Substantia nigra (tissue), 51 donors: ENCODE measurements at places on chromosomes 5 and 9.

DNA sequence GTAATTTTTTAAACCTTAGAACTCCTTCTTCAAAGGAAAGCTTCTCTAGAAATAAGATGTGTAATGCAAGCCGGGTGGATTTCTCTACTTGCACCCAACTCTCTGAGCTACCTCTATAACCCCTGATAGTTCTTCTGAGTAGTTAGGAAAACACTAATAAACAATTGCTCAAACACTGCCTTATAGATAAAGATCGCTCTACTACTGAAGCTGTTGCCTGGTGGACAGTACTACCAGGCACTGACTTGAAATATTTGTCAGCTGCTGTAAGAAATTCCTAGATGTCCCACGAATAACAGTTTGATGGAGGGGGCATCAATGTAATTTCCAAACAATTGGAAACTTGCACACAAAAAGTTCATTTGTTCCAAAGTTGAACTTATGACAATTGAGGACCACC, 42.0 kb downstream of the NR3C1 start:
- DNase-seq = no peak

GRCh38 chr9:2341956-2342355, 279.6 kb upstream of the VLDLR start:
- DNase-seq = no peak

- DNase-seq = no peak
Observed at GRCh38 chr5:172858990-172859811, 25.1 kb downstream of the ERGIC1 start.

GRCh38 chr9:124079176-124079925, 67.8 kb downstream of the LHX2 start:
- DNase-seq = no peak

- DNase-seq = peak; percentile 19
Observed at GRCh38 chr5:123344816-123345426, 78.3 kb downstream of the CEP120 start.

DNA sequence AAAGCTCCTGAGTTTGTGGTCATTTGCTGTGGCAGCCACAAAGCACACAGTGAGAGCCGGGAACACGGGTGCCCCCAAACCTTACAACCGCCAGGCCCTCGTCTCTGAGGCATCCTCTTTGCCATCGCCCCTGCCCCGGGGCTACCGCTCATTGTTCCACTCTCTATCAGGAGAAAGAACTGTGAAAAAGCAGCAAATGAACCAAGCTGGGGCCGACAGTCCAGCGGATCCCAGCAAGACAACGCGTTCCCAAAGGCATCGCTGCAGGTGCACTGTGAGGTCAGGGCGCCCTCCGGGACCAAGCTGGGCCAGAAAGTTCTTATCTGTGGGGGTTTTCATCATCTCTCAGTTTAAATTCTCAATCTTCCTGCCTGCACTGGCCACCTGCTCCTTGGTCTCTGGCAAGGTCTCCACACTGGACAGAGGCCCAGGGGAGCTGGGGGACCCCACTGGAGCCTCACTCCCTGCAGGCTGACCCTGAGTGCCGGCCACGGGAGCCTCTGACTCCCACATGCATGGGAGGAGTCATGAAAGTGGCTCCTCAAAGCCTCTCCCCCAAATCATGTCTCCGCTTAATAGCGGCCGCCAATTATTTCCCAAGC, 32.1 kb downstream of the VAV2 start:
- DNase-seq = no peak

- no peak for DNase-seq
Observed at GRCh38 chr5:9430306-9430705, 115.6 kb downstream of the SEMA5A start.
